ENCODE measurements at places on chromosomes 7 and 10.

- DNase-seq: no peak
These were observed 187.7 kb upstream of the KLF6 start for GRCh38 chr10:3972460-3973301.

GRCh38 chr10:70621503-70622078 lies 19.1 kb upstream of the PRF1 start:
- DNase-seq: no peak

DNA sequence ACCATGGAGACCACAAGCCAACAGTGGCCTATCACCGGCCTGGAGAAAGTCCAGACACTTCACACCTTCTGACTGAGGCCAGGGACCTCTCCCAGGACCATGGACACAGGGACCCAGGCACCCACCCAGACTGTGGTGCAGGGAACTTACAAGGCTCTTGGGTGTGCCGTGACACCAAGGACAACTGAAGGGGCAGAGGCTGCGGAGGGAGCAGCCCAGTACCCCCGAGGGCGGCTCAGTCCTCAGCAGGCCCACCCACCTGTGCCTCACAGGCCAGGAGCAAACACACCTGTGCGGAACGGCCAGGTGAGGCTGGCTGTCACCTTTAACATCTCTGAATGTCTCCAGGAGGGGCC lies 182.3 kb downstream of the MAD1L1 start:
- DNase-seq: no peak

DNA sequence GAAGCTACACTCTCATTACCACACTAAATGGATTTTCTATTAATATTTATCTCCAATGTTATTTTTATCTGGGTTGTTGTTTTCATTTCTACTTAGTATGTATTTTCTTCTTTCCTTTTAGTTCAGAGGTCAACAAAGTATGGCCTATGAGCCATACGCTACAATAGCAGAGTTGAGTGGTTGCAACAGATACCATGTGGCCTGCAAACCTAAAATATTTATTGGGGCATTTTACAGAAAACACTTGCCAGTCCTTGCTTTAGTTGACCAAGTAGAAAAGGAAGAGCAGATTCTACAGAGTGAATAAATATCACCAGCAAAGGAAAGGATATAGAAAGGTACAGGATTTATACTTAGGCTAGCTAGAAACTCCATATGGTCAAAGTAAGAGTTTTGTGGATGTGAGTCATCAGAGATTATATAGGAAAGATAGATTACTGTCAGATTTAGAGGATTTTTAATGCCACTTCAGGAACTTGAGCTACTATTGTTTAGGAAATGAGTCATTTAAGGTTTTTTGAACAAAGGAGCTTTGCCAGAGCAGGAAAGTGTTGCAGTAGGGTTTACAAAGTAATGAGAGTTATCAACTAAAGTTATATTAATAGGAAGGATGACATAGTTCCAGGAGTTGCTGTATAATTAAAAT lies 323.3 kb upstream of the KAT6B start:
- no peak for DNase-seq

- no peak for DNase-seq
These were observed 36.0 kb downstream of the AGAP3 start for GRCh38 chr7:151122276-151122675.

All from stimulated activated CD8-positive, alpha-beta memory T cell treated with anti-CD3 and anti-CD28 coated beads, Interleukin-7, amount 100 ng/mL, for 24 hours (primary cell).